Stimulated activated CD4-positive, alpha-beta T cell treated with anti-CD3 and anti-CD28 coated beads, TNF-alpha, amount 100 ng/mL, for 4 hours (primary cell): ENCODE measurements at places on chromosomes 5 and 9.

- no peak for DNase-seq
Measured at GRCh38 chr5:98791001-98791519, 17.6 kb downstream of the RGMB start.

DNA sequence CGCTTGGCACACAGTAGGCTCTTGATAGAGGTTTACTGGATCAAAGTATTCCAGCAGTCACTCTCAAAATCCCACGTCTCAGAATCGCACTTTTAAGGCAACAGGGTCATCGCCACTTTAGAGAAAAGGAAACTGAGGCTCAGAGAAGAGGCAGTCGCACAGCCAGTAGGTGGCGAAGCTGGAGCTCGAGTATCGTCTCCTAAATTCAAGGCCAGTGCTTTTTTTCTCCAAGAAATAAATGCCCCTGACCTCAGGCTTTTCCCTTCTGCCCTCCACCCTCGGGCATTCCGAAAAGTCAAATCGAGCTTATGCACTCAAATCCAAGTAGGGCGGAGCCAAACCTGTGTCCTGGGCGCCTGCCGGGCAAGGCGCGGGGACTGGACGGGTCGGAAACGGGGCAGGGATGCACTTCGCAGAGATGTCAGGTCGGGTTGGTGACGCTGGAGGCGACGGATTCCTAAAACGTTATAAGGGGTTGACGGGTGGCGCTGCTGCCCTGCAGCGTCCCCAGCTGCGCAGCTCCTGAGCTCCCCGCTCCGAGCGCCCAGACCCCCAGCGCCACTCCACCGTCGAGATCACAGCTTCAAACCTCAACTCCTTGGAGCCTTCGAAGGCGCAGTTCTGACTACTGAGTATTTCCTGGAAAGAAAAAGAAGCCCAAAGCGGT, 4.7 kb upstream of the FOXB2 start:
- no peak for DNase-seq

- DNase-seq, result no peak
Measured at GRCh38 chr5:114412510-114413171, 50.8 kb downstream of the KCNN2 start.

DNA sequence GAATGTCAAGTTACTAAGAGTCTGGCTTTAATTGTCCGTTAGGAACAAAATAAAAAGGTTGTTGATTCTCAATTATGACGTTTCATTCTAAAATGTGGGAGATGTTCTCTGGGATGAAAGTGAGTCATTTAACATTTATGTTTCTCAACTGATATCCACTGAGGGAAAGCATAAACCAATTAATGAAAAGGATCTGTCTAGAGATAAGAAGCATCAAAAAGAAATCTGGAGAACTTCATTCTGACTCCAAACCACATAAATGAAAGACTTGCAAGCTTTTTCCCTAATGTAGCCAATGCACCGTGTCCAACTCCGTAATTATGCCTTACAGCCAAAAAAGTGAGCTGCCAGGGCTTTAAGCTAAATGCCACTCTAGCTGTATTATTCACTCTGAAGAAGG, 654.2 kb downstream of the TLE1 start:
- no peak for DNase-seq

GRCh38 chr5:108749128-108749861, 1.6 kb downstream of the FER start:
- DNase-seq, result peak; percentile 32

GRCh38 chr9:130864541-130864940, 29.5 kb downstream of the ABL1 start:
- no peak for DNase-seq

GRCh38 chr5:43802119-43802518, 199.1 kb downstream of the NNT start:
- no peak for DNase-seq

DNA sequence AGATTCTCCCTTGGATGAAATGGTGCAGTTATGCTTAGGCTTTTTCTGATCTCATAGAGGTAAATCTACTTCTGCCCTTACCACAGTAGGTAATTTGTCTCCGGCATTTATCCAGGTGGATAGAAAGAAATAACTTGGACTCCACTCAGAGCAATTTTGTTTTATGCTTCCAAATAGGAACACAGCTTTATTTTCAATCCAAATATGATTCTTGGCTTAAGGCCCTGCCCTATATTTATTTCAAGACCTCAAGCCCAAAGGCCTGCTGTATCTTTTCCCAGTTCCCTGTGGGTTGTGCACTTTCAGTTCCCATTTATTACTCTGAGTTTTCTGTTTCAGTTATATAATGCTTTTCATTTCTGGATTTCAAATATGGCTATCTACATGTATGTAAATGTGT, 274.2 kb upstream of the SMC2 start:
- no peak for DNase-seq

GRCh38 chr5:75622564-75622963, 11.3 kb downstream of the ANKDD1B start:
- no peak for DNase-seq
